BE2C (cell line): ENCODE measurements at places on chromosomes 7 and 10.
A peak's percentile ranks its signal among the peaks of the same experiment; 100 is the strongest.

DNA sequence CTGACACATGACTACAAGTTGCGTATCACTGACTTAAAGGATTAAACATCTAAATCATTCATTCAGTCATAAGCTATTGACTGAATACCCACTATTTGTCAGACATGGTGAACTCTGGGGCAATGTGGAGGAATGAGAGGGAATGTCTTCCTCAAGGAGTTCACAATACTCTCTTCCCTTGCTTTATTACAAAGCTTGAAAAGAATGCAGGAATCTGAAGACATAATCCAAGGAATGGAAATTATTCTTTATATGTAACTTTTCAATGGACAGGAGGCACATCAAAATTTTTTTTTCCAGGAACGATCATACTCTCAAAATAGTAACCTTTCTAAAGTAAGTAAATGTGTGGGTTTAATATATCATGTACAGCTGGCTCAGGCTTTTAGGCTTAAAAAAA lies 111.9 kb downstream of the ATXN7L1 start:
- DNase-seq = no peak

GRCh38 chr7:22269963-22270362 lies 87.0 kb downstream of the RAPGEF5 start:
- no peak for DNase-seq

DNA sequence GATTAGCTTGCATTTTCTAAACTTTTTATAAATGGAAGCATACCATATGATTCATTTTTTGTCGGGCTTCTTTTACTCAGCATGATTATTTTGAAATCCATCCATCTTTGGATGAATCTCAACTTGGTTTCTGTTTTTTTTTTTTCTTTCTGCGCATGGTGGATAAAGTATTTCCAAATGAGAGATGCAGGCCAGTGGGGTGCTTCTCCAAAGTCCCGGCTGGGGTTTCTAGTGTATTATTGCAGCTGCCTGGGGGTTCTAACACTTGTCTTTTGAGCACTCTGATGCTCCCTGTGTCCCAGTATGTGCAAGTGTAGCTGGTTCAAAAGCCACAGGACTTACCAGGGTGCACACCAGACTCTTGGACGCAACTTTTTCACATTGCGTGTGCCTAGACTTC lies 70.9 kb upstream of the LOXL4 start:
- DNase-seq = no peak

DNA sequence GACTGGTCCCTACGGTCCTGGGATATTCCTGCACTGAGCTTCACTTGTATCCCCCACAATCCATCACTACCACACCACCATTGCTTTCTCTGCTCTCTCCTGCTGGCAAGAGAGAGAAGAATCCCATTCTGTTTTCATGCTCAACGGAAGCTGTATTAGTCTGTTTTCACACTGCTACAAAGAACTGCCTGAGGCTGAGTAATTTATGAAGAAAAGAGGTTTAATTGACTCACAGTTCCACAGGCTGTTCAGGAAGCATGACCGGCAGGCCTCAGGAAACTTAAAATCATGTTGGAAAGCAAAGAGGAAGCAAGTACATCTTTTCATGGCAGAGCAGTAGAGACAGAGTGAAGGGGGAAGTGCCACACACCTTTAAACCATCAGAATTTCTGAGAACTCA lies 260.4 kb upstream of the LYZL1 start:
- DNase-seq = no peak

- no peak for DNase-seq
Observed at GRCh38 chr10:121222842-121223241, 371.7 kb downstream of the WDR11 start.

DNA sequence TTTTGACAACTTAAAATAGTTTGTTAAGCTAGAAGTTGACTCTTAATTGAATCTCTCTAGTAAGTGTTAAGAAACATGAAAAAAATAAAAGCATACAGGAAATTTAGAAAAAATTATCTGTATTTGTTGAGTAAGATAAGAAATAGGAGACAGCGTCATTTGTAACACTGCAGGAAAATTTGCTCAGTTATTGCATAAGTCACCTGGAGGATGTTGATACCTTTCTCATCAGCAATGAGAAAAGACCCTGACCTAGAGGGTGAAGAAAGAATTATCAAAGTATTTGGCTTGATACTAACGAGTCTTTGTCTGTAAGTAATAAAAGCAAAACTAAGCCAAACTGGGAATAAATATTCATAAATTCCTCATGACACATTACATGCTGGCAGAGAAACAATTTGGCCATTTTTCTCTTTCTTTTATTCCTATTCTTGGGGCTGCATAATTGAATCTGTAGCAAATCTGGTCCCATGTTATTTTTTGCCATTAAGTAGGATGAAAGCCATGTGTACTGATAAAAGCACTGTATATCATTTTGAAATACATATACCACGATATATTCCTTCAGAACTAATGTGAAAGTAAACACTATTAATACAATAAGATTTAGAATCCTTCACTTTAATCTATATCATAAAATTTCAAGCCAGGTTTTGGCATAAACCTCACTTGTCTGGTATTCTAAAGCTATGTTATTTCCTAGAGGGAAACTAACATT lies 362.8 kb downstream of the THSD7A start:
- DNase-seq = no peak

GRCh38 chr7:36153571-36154097 lies 580 bp downstream of the EEPD1 start:
- no peak for DNase-seq

- DNase-seq = peak; percentile 22
Observed at GRCh38 chr7:123966936-123967335, 41.9 kb downstream of the SPAM1 start.

DNA sequence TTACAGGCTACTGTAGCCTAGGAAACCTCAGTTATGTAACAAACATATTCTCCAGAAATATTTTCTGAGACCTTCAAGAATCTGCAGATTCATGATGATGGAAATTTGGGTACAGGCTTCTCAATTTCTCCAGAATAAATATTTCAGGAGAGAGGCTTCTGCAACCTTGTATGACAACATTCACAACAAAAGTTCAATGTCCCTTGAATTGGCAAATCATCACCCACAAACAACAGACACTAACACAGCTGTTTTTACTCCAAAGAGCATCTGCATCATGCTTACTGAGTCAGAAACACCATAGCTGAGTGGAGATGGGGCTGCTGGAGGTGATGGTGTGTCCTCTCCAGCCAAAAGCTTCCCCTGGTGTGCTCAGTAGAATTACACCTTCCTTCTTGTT lies 9.3 kb upstream of the COBL start:
- DNase-seq = no peak

DNA sequence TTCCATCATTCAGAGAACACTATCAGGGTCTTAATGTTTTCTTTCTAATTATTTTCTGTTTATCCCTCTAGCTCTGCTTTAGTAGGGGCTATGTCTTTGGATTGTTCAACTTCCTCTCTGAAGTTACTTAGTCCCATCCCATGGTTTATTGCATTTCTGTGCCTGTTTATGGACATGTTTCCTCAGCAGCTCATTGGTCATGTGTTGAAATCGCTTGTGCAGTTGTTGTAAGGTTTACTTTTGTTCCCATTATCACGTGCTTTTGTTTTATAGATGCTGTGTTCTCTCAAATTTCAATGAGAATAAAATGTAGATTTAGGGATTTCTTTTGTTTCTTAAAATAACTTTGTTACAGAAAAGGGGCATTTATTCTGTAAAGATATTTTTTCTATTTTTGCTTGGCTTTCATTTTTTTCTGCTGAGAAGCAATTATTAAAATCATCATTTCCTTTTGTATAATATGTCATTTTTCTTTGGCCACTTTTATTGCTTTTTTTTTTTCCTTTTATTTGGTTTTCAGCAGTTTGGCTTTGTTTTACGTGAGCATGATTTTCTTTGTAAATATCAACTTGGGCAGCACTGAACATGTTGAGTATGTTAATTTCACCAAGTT lies 110.9 kb downstream of the CCDC7 start:
- no peak for DNase-seq

DNA sequence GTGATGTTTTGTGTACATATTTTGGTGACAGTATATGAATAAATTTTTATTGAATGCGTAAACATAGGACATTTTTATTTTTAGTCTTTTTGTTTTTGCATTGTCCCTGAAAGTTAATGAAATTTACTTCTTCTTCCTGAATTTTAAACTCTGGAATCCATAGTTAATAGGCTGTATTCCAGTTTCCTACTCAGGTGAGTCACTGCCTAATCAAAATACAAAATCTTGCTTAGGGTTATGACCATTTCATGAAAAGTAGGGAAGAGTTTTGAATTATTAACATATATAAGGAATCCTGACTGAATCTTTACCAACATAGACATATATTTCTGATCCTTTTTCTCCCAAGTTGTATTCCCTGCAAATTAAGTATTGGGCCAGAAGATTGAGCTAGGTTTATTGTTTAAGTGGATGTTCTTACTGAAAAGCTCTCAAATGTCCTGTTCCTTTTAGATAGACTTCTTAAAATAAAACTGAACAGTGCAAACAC lies 2.6 kb downstream of the CREM start:
- no peak for DNase-seq

- no peak for DNase-seq
Observed at GRCh38 chr7:64775289-64775688, 18.9 kb upstream of the ZNF138 start.

DNA sequence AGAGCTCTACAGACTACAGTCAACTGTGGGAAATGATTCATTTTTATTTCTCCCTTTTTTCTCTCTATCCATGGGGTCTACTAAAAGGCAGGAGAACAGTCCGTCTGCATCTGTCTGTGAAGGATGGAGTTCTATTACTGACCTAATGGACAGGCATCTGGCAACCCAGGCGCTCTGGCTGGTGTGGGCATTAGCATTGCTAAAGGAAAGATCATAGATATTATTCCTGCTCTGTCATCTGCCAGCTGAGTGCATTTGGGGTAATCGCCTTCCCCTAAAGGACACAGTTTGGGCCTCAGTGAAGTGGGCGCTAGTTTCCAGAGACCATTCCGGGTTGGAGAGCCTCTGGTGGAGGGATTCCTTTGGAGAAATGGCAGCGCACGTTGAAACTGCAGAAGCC lies 201.3 kb upstream of the TCERG1L start:
- DNase-seq = no peak

DNA sequence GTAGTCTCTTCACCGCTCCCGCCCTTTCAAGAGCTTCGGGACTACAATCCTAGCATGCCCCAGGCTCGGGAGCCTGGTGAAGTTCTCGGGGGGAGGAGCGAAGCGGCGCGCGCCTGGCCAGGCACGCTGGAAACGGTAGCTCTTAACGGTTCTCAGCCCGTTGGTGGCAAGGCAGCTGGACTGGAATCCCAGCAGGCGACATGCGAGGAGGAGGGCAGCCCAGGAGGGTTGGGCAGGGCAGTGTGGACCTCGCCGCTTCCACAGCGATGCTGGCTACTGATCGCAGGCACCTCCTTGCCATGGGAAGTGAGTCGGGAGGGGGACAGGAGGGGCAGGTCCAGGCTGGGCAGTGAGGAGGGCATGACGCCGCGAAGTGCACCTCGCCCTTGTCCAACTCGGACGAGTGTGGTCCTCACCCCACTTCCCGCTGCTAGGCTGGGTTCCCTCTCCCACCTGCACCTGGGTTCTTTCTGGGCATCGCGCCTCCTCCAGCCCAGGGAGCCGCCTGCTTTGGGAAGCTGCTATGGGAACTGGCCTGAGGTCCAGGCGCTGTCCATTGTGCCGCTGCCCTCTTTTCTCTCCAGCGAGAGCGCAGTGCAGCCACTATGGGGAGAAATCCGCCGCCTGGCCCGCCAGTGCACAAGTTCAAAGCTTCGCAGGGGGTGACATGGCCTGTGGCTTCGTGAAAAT lies 367.8 kb upstream of the NUPR2 start:
- no peak for DNase-seq

- no peak for DNase-seq
Observed at GRCh38 chr10:6070660-6071059, 8.5 kb upstream of the IL2RA start.

DNA sequence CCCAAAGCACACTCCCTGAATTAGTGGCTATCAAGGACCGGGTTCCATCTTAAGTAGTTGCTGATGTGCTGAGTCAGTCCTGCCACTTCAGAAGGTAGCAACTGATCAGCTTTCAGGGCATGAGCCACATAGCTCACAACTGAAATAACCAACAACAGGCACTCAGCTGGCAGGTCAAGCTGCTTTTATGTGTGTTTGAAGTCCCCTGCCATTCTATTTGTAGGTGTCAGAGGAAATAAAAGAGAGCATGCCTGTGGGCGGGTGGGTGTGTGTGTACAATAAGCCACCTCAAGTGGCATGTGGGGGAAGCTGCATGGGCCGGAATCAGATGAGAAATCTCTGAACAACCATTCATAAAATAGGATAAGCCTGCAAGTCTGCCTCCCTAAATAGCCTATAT lies 114.3 kb upstream of the YAE1 start:
- no peak for DNase-seq

DNA sequence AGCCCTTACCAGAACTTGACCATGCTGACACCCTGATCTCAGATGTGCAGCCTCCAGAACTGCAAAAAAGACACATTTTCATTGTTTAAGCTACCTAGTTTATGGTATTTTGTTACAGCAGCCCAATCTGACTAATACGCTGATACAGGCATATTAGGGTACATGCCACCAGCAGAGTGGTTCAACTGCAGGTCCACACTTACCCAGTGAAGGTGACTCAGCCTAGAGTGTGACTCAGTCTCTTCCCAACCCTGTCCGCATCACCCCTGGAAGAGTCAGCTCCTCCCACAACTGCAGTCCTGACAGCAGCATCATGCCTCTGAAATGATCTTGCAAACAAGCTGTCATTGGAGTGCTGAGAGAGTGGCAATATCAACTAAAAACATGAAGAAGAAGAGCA lies 30.8 kb upstream of the GOT1 start:
- DNase-seq = no peak

DNA sequence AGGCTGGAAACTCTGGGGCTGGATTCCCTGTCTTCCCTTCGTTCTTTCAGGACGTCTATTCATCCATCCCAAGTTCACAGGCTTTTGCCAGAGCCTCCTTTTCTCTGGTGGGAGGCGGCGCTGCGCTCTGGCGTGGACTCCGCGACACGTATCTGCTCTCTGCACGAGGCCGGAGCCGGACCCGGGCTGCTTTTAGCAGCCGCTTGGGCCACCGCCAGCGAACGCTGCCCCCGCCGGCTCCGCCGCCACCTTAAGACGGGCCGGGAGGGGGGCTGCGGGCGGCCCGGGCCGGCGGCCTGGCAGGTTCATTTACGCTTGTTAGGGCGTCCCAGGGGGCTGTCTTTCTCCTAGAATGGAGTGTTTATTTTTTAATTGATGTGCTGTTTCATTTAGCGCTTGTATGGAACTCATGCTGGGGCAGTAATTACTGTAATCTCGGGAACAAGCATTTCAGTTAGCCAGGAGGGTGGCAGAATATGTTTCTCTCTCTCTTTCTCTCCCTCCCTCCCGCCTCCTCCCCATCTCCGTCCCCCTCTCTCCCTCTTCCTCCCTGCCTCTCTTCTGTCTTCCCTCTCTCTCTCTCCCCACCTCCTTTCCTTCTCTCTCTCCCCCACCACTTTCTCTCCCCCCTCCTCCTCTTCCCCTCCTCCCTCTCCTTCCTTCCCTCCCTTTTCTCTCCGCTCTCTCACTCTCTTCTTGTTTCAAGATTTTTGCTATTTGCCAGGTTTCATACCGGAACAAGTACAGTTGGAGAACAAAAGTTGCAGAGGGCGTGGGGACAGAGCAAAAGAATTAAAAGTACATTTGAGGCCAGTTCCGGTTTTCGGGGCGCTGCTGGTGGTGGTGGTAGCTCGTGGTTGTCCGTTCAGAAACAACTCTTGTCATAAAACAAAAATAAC lies 1.3 kb upstream of the FZD8 start:
- DNase-seq = peak; percentile 22
